ENCODE measurements at places on chromosomes 12 and 14.

GRCh38 chr12:52003591-52003990 is 3.2 kb upstream of the TAMALIN start:
- no peak for DNase-seq

DNA sequence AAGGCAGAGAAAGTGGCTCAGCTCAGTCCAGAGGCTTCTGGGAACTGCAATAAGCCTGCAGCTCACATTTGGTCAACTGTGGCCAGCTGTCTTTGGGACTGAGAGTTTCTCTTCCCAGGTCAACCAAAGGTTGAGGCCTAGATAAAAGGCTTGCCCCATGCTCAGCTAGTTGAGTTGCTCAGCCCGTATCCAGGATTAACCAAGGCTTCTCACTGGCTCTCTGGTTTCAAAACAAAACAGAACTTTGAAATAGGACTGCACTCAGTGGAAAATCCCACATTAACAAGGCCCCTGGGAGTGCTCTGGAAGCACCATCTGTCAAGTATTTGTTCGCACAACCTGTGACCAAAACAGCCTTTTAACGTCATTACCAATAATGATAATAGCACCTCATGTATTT is 40.3 kb upstream of the NUAK1 start:
- DNase-seq: no peak

DNA sequence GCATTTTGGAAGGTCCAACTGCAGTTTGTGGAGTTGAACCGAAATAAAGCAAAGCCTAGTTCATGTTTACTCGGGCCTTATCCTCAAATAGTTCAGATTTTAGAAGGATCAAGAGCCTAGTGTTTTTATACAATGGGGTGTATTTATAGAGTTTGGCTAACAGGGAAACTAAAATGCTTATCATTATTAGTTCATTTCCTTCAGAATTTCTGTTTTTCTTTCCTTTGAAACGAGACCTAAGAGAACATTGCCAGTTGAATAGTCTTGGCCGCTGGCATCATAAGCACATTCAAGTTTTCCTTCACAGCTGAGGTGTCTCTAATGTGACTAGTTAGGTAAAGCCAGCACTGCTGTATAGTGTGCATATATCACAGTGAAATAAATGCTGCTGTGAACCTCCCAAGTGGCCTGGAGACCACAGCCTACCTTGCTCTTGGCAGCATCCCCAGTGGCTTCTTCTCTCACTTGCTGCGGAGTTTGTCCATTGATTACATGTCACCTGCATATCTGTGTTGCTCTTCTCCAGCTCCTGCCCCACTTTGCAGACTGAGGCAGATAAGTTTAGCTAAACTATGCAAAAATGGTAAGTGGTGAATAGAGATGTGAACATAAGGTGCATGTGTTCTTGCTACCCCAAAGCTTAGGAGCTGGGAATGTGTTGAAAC is 88.8 kb downstream of the ANO6 start:
- DNase-seq: no peak

DNA sequence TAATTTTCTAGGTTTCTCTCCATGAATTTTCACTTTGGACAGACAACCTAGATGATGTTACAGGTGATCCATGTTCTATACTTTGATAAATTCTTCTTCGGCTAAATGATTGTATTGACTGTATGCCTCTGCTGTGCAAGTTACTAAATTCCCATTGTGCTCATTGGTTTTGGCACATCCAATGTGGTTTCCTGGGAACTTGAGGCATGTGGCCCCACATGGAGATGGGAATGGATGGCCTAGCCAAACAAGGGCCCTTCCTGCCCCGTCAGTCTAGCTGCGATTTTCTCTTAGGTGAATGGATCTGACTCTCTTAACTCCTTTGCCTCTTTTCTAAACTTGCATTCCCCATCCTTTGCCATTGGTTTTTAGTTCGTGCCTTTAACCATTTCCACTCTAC is 186.2 kb downstream of the PELI2 start:
- no peak for DNase-seq

- no peak for DNase-seq
These were observed 286.5 kb upstream of the RTL1 start for GRCh38 chr14:101189962-101190560.

DNA sequence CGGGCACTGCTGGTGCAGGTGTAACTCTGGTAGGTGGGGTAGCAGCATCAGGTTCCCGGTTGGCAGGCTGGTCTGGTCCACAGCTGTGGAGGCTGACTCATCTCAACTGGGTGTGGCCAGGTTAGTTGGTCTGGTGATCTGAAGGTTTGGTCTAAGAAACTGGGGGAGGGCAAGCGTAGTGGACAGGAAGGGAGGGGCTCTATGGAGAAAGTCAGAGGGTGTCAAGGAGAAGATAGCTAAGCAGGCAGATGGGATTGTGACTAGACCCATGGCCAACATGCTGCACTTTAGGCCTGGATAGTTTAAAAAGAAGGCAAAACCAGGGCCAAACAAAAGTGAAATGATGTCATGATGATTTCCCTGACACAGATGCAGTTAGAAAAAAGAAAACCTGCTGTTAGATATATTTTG is 7.9 kb downstream of the TRIM9 start:
- no peak for DNase-seq

- DNase-seq: no peak
These were observed 36.1 kb downstream of the SNX6 start for GRCh38 chr14:34593740-34594375.

DNA sequence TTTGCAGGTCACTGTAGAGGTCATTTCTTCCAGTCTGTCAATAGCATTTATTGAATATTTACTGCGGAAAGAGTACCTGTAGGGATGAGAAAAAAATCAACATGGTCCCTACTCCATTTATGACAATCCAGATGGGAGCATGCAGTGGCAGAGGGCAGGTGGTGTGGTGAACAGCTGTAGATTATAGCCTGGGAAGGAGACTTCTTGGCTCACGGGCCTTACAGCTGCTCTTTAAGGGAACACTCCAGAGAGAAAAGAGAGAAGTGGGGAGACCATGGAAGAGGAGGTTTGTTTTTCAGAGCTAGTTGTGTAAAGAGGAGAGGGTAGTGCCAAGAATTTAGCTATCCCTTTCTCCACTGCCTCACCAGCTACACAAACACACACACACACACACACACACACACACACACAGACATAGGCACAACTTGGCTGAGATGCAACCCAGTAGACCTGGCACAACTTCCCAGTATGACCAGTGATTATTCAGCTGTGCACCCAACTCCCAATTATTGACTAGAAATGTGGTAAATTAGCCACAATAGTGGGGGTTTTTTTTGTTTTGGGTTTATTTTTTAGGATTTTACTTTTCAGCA is 41.0 kb downstream of the GPHB5 start:
- DNase-seq: no peak

DNA sequence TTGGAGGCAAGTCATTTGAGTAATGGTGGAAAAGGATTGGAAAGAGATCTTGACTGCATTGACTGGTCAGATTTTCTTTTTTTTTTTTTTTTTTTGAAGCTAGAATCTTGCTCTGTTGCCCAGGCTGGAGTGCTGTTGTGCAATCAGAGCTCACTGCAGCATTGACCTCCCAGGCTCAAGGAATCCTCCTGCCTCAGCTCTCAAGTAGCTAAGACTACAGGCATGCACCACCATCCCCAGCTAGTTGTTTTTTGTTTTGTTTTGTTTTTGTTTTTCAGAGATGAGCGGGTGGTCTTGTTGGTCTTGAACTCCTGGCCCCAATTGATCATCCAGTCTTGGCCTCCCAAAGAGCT is 30.9 kb upstream of the FAM222A start:
- DNase-seq: no peak

DNA sequence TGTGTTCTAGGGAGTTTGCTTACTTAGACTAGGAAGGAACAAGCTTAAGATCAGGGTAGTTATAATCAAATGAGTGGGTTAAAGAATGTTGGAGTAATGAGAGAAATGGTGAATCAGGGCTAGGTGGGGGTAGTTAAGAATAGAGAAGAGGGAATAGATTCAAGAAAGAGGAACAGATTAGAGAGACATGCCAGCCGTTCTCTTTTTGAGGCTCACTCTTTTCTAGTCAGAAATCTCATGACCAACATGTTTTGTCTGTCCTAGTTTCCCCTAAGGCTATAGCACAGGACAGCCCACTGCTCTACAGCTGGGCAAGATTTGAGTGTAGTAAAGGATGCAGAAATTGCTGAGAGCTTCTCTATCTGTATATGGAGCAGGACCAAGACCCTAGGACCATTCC is 258.4 kb downstream of the AKAP6 start:
- DNase-seq: no peak

- DNase-seq: no peak
These were observed 40.9 kb downstream of the TMEM30B start for GRCh38 chr14:61240206-61240605.

- DNase-seq: no peak
These were observed 10.5 kb downstream of the NTF3 start for GRCh38 chr12:5442251-5443006.

GRCh38 chr14:39023939-39024871 is 78.8 kb downstream of the SEC23A start:
- no peak for DNase-seq

Data from cortex of kidney (tissue), 1 donor.